T-helper 2 cell treated with Interferon-gamma antibody and Interleukin-4, amounts not matched to agents 100 ng/mL and 5 ng/mL, for 36 hours (primary cell): ENCODE measurements at places on chromosomes 7 and 10. TPM values are rescaled to one million over a fixed set of nuclear protein-coding genes. Genes with fewer than 3 reads are reported as not detected.

The EPO gene
- total RNA-seq, result not detected in 2 replicates

The KMT2C gene
- 58.0 and 66.3 TPM in 2 replicates for total RNA-seq

The SLC13A1 gene
- 0.05 TPM in 1 of 2 replicates, not detected in the other for total RNA-seq

The FLNC gene
- total RNA-seq, result not detected in 2 replicates

The TUBB8 gene
- total RNA-seq, result not detected in 2 replicates

The TRIM73 gene
- total RNA-seq, result 10.5 and 11.1 TPM in 2 replicates

The AEBP1 gene
- 19.0 and 21.4 TPM in 2 replicates for total RNA-seq

The COL13A1 gene
- total RNA-seq, result not detected in 2 replicates

The ZNF365 gene
- total RNA-seq, result not detected in 2 replicates

The PTF1A gene
- total RNA-seq, result not detected in 2 replicates

The PRSS2 gene
- total RNA-seq, result not detected in 2 replicates

The C10orf62 gene
- not detected in 2 replicates for total RNA-seq

The NOS3 gene
- total RNA-seq, result 17.0 and 17.4 TPM in 2 replicates

The SYNPO2L gene
- 0.09 TPM in 1 of 2 replicates, not detected in the other for total RNA-seq

The TMEM168 gene
- total RNA-seq, result 18.7 and 18.8 TPM in 2 replicates

The AOAH gene
- total RNA-seq, result 46.0 and 48.5 TPM in 2 replicates
